ENCODE measurements at places on chromosomes 12 and 14.

- DNase-seq, result no peak
These were observed 197.9 kb downstream of the TMTC3 start for GRCh38 chr12:88339966-88340365.

DNA sequence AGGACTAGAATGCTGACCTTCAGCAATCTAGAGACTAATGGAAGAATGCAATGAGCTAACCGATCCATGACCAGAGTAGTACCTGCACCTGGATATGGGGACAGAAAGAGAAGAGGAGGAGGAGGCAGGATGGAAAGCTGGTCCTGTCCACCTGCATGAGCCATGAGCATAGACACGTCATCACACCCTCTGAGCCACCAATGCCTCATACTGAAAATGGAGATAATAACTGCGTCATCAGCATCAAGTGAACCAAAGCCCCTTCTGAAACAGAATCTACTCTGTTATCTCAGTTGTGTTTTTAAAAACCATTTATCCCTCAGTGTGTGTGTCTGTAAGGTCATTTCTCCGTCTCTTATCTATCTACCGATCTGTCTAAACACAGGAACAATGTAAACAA, 327.0 kb downstream of the BCL11B start:
- no peak for DNase-seq

- no peak for DNase-seq
These were observed 79.8 kb downstream of the SRRM4 start for GRCh38 chr12:119060847-119061796.

GRCh38 chr12:63922474-63922873, 78.0 kb downstream of the SRGAP1 start:
- DNase-seq, result no peak

GRCh38 chr12:50387972-50388478, 8.4 kb downstream of the FAM186A start:
- DNase-seq, result no peak

DNA sequence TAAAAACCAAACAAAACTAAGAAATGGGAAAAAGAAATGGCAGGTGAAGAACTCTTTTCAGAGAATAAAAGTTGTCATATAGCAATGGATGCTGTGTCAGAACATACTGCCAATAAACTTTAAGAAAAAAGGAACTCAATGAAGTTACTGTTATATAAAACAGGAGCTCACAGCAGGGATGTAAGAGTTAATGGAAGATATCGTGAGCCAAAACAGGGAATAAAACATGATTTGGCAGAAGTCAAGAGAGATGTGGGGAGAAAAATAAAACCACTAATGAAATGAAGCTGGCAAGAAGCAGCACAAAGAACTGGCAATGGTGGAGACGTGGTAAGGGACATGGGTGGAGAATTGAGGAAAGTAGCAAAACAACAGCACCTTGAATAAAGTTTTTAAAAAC, 61.0 kb downstream of the TAOK3 start:
- no peak for DNase-seq

GRCh38 chr12:38954238-38954873, 49.0 kb upstream of the CPNE8 start:
- DNase-seq, result no peak

- no peak for DNase-seq
These were observed 27.9 kb downstream of the RHOF start for GRCh38 chr12:121765573-121765972.

DNA sequence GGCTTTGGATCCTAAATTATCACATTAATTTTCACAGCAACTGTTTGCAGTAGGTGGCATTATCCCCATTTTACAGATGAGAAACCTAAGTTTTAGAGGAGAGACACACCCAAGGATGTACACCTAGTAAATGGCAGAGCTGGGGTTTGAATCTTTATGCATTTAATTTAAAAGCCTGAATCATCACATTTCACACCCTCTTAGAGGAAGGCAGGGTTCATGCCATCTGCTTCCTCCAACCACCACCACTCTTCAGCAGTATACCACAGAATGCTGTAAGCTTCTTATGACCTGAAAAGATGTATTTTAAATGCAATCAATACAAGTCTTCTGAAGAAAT, 90.3 kb downstream of the CRADD start:
- DNase-seq, result no peak

- no peak for DNase-seq
These were observed 63.2 kb upstream of the SLC24A4 start for GRCh38 chr14:92259613-92260357.

DNA sequence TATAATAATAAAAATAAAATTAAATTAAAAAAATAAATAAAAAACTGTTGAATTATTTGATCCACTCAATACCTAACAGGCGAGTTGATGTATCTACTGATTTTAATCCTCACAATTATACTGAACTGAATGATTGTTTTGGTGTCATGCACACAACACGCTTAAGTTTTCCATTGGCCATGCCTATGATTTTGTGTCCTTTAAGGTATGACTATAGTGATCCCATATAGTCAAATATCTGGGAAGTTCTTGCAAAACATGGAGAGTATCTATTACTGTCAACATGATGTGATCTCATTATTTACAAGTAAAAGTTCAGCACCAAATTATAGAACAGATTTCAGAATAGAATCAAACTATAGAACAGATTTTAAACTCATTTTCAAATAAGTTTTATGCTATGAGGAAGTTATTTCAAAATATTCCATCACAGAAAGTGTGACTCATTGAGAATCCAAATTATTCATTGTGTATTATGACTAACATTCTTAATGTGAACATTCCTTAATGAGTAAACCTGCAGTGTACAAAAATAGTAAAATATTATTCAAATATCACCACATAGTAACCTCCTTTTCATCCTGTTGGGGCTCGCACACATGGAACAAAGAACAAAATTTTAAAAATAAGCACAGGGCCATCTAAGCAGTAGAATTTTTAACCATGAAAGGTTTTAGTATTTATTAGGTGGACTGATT, 190.4 kb downstream of the SLC25A21 start:
- no peak for DNase-seq

DNA sequence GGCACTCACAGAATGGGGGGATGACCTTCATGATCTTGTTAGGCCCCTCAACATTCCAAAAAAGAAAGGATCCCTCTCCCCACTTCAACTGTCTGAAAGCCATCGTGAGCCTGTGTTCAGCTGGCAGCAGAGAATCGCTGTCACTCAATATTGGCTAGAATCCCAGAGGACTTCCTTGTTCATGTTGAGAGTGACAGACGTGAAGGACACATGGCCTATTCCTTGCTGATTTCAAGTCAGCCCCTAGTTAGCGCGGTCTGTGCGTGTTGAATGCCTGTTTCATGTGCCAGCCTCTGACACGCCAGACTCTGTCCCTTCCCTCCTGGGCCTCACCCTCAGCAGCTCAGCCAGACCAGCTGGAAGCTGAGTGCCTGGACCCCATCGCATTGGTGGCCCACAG, 43.1 kb downstream of the DNAH10 start:
- no peak for DNase-seq

DNA sequence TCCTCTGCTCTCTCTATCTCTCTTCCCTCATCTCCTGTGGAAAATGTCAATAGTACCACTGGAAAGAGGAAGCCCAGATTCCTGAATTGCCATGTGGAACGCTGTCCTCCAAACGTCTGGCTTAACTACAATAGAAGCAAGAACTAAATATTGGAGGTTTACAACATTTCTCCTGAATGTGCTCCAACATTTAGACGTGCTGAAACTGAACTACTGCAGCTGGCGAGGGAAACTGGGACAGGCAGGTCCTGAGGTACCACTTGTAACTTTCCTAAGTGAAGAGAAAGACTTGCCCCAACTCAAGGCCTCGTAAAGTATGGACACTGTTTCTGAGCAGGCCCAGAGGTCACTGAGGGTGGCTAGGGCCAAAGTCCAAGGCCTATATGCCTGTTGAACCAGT, 187.7 kb downstream of the NTF3 start:
- DNase-seq, result no peak
